ENCODE measurements at places on chromosomes 7 and 10.

DNA sequence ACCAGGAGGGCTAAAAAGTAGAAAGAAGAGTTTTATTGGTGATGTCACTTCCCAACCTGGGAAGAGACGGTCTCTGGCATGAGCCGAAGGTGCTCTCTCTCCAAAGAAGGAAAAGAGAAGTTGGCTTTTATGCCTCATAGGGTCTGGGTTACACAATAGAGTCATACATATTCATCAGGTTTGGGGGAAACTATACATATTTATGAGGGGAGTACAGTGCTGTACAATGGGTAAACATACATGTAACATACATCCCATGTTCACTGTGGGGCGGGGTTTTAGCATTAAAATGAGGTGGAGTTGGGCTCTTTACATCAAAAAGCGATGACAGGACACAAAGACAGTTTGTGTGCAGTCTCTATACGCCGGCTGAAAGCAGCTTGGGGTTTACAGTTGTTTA, 701.7 kb downstream of the TYW1 start:
- DNase-seq = no peak

GRCh38 chr7:101804967-101805366, 12.5 kb upstream of the CUX1 start:
- no peak for DNase-seq

GRCh38 chr10:35675846-35676245, 33.8 kb upstream of the FZD8 start:
- no peak for DNase-seq

GRCh38 chr10:103570844-103571655, 77.5 kb downstream of the NEURL1 start:
- no peak for DNase-seq

DNA sequence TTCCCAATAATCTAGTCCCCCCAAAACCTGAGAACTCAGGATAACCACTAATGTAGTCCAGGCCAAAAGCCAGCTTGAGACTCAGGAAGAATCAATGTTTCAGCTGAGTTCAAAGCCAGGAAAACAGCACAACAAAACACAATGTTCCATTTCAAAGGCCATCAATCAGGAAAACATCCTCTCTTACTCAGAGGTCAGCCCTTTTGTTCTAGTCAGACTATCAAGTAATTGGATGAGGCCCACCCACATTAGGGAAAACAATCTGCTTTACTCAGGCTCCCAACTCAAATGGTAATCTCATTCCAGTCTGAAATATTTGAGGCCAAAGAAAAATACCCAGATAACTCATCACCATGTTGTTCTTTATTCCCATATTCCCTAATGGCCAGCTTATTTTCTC, 152.2 kb downstream of the SDHAF3 start:
- DNase-seq = no peak

GRCh38 chr7:36408589-36408988, 18.9 kb downstream of the ANLN start:
- peak; percentile 5 for DNase-seq

DNA sequence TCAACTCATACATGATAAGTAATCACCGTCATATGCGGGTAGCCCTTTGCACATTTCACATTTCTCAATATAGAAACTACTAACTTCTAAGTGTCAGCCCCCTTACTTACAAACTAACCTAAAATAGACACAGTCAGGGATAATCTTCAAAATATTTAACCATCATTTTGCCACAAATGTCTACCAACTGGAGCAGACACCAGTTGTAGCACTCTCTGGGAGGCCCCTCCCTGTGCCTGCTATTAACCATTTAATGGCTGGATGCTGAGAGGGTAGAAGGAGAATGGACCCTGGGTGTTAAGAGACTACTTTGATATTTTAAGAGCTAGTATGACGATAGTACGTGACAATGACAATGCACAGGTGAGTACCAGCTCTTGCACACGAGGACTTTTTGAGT, 116.4 kb downstream of the SORBS1 start:
- DNase-seq = no peak

- DNase-seq = no peak
Observed at GRCh38 chr7:26188206-26188956, 12.2 kb downstream of the HNRNPA2B1 start.

GRCh38 chr7:24713039-24713793, 44.0 kb downstream of the GSDME start:
- no peak for DNase-seq

DNA sequence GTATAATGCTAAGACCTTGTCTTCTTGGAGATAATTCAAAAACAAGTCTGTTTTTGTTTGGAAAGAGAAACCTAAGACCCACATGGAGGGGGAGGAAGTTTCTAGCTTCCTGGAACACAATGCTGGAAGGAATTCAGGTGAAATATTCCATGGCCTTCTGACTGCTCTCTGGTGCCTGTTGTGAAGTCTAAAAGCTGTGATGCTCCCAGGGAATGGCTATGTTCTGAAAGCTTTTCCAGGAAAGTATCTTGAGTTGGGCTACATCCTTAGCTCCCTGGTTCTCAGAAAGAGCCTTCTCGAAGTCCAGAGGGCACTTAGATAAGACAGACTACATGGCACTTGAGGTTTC, 12.5 kb upstream of the PFKP start:
- DNase-seq = no peak

GRCh38 chr10:4130685-4131084, 345.7 kb upstream of the KLF6 start:
- no peak for DNase-seq

- DNase-seq = no peak
Observed at GRCh38 chr7:47739301-47739875, 157.5 kb upstream of the TNS3 start.

GRCh38 chr10:35341521-35341920, 5.2 kb downstream of the CCNY start:
- DNase-seq = no peak

DNA sequence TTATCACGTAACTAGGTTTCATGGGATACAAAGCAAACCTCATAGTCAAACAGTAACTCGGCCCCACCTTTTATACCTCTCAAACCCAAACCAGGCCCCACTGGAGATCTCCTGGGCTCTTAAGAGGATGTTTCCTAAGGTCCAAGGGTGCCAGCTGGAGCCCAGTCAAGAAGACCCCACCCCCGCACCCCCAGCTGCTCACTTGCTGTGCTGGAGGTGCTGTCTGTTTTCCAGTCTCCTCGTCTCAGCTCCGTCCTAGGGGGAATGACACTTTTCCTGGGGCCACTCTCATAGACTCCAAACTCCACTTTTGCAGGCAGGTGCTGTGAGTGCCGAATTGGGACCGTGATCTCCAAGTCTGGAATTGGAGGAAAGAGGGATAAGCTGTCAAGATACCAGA, 22.7 kb upstream of the TM9SF3 start:
- no peak for DNase-seq

- DNase-seq = no peak
Observed at GRCh38 chr7:4749798-4750197, 25.6 kb upstream of the AP5Z1 start.

GRCh38 chr7:96962221-96962885, 43.0 kb upstream of the DLX6 start:
- no peak for DNase-seq

- no peak for DNase-seq
Observed at GRCh38 chr10:123842692-123843385, 48.8 kb downstream of the CPXM2 start.

GRCh38 chr7:145644426-145645134, 472.0 kb upstream of the CNTNAP2 start:
- no peak for DNase-seq

DNA sequence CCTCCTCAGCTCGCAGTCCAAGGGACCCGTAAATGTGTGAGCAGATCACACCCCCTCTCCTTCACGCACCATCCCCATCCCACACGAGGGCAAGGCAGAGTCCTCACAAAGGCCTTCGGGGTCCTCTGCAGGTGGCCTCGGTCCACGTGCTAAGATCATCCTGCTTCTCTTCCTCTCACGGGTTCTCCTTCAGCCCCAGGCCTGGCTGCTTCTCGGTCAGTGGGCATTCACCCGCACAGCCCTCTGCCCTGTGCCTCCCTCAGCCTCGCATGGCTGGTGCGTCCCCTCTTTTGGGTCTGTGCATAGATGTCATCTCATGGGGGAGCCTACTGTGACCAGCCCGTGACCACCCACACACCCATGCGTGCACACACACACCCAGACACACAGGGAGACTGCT, 17.3 kb upstream of the FOXL3 start:
- no peak for DNase-seq

- DNase-seq = no peak
Observed at GRCh38 chr7:95312561-95312960, 11.8 kb downstream of the PON1 start.

- DNase-seq = no peak
Observed at GRCh38 chr7:36937754-36938563, 213.7 kb upstream of the AOAH start.

- DNase-seq = no peak
Observed at GRCh38 chr7:134203186-134203889, 76.2 kb downstream of the LRGUK start.

GRCh38 chr10:101993651-101994200, 62.2 kb downstream of the ARMH3 start:
- no peak for DNase-seq

DNA sequence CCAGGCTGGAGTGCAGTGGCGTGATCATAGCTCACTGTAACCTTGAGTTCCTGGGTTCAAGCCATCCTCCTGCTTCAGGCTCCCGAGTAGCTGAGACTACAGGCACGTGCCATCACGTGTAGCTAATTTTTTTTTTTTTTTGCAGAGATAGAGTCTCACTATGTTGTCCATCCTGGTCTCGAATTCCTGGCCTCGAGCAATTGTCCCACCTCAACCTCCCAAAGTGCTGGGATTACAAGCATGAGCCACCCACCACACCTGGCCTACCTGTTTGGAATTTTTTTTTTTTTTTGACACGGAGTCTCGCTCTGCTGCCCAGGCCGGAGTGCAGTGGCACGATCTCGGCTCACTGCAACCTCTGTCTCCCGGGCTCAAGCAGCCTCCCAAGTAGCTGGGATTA, 117.1 kb upstream of the PARD3 start:
- DNase-seq = no peak

- DNase-seq = no peak
Observed at GRCh38 chr7:141287936-141288335, 214.1 kb downstream of the TMEM178B start.
